Uterine smooth muscle cell (primary cell): ENCODE measurements at places on chromosomes 3 and 15. TPM values are rescaled to one million over a fixed set of nuclear protein-coding genes. Genes with fewer than 3 reads are reported as not detected.

Gene CCK
- total RNA-seq: 0.62 and 1.1 TPM in 2 replicates

Gene TUSC2
- total RNA-seq: 17.0 and 17.6 TPM in 2 replicates

Gene ACSBG1
- under 0.01 and 0.25 TPM in 2 replicates for total RNA-seq

Gene ABHD17C
- 3.0 and 3.8 TPM in 2 replicates for total RNA-seq

Gene ZNF592
- 3.3 and 3.7 TPM in 2 replicates for total RNA-seq

Gene ITIH1
- total RNA-seq: not detected in 2 replicates

Gene MNS1
- total RNA-seq: 1.5 and 3.9 TPM in 2 replicates

Gene ROPN1
- not detected in 2 replicates for total RNA-seq

Gene AADACL2
- total RNA-seq: not detected in 2 replicates

Gene ERICH6
- total RNA-seq: 0.22 TPM in 1 of 2 replicates, not detected in the other

Gene PPM1M
- total RNA-seq: 16.6 and 33.1 TPM in 2 replicates

Gene XCR1
- total RNA-seq: under 0.01 TPM in 1 of 2 replicates, not detected in the other

Gene CLDN18
- 0.12 TPM in 1 of 2 replicates, not detected in the other for total RNA-seq

Gene CGNL1
- 0.66 and 1.5 TPM in 2 replicates for total RNA-seq

Gene SLCO3A1
- total RNA-seq: 4.2 TPM in 2 replicates

Gene FETUB
- not detected in 2 replicates for total RNA-seq

Gene HES1
- total RNA-seq: 0.87 and 3.8 TPM in 2 replicates

Gene PPARG
- total RNA-seq: 35.6 and 49.2 TPM in 2 replicates

Gene HGD
- 0.33 TPM in 1 of 2 replicates, not detected in the other for total RNA-seq

Gene ACKR2
- total RNA-seq: 0.22 and 0.37 TPM in 2 replicates

Gene NR1I2
- total RNA-seq: 0.12 TPM in 1 of 2 replicates, not detected in the other

Gene CELSR3
- total RNA-seq: 0.89 and 1.00 TPM in 2 replicates

Gene ECE2
- under 0.01 TPM in 1 of 2 replicates, not detected in the other for total RNA-seq

Gene GPR149
- total RNA-seq: not detected in 2 replicates

Gene FAM107A
- under 0.01 TPM in 1 of 2 replicates, not detected in the other for total RNA-seq

Gene PLD1
- 12.4 and 16.7 TPM in 2 replicates for total RNA-seq
